ENCODE measurements at places on chromosomes 7 and 10.

- no peak for DNase-seq
These were observed 70.0 kb downstream of the CHRM2 start for GRCh38 chr7:136938476-136938875.

- no peak for DNase-seq
These were observed at the start of gene MYL10 for GRCh38 chr7:101629171-101629570. Gene MYL10 (minus strand): TSS chr7:101629296. CDS start chr7:101629118, 178 bp downstream.

GRCh38 chr7:47689558-47689957 lies 107.6 kb upstream of the TNS3 start:
- DNase-seq: no peak

DNA sequence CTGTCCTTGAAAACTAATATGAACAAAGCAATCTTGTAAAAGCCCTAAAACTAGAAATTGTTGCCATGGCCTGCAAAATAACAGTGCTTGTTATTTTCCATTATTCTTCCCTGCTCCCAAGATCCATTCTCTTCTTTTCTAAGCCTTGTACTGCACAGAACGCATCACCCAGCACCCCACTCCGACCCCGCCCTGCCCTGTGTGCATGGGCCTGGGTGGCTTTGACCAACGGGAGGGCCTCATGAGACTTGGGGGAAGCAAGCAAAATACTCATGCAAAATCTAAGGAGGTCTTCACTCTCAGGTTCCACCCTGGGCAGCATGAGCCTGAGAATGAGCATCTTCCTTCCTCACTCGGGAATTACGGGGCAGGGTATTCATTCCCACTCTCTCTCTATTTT lies 32.4 kb downstream of the NPY start:
- DNase-seq: no peak

DNA sequence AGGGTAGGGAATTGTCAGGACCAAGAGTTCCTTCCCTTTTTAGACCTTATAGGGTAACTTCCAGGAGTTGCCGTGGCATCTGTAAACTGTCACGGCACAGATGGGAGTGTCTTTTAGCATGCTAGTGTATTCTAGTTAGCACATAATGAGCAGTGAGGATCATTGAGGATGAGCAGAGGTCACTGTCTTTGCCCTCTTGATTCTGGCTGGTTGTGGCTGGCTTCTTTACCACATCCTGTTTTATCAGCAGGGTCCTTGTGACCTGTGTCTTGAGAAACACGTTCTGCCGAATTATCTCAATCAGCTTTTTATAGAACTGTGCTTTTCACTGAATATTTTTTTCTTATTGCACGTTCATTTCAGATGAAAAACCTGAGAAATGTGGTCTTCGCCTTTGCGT lies 41.5 kb downstream of the MINPP1 start:
- no peak for DNase-seq

GRCh38 chr7:8141070-8141469 lies 120.9 kb downstream of the ICA1 start:
- no peak for DNase-seq

GRCh38 chr10:47403446-47404318 lies 19.6 kb upstream of the ZNF488 start:
- DNase-seq: no peak

DNA sequence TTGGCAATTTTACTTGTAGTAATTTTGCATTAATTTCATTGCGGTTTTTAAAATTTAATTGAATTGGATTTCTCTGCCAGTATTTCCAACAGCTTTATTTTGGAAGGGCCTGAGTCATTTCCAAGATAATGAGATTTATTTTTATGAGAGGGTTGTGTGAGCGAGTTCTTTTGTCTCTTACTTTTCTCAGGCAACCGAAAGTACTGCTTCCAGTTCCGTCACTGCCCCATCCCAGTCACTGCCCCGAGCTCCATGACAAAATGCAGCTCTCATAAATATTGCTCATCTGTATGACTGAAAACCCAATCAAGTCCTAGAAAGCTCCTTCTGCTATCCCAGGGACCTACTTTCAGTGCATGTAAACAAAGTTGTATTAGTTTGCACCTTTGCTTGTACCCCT lies 468.4 kb upstream of the SEMA3D start:
- DNase-seq: no peak

GRCh38 chr7:121874298-121874697 lies 1.3 kb downstream of the PTPRZ1 start:
- DNase-seq: no peak

DNA sequence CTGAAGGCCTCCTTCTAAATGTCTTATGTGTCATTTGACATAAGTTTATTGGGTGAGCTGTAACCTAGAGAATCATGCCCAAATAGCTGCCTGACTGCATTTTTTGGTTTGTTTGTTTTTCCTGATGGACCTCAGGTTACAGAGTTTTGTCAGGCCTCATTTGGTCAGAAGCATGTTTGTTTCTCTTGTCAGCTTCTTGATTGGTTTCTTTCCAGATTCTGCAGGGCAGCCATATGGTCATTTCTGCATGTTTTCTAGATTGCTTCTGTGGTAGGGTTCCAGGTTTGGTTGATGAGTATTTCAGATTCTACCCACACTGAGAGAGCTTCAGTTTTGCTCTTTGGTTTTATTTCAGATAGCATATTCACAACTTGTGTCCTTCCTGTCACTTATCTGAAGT lies 28.0 kb downstream of the GLCCI1 start:
- no peak for DNase-seq

- DNase-seq: no peak
These were observed 174.5 kb downstream of the TPST1 start for GRCh38 chr7:66379542-66380160.

DNA sequence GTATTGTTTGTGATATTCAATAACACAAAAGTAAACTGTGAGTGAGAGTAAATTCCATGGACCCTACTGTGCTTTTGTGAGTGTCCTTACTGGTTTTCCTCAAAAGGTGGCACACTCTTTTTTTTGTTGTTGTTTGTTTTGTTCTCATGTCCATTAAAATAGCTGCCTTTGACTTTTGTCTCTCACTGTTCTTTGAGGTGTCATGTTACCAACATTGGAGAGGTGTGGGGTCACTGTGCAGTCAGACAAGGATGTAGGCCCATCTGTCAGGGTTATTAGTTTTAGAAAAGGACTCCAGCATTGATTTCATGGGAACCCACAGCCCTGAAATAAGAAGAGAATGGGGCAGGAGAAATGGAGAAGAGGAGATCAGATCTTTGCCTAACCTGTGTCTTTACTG lies 383.1 kb downstream of the SORCS3 start:
- no peak for DNase-seq

GRCh38 chr10:36344240-36345174 lies 702.4 kb upstream of the FZD8 start:
- DNase-seq: no peak

DNA sequence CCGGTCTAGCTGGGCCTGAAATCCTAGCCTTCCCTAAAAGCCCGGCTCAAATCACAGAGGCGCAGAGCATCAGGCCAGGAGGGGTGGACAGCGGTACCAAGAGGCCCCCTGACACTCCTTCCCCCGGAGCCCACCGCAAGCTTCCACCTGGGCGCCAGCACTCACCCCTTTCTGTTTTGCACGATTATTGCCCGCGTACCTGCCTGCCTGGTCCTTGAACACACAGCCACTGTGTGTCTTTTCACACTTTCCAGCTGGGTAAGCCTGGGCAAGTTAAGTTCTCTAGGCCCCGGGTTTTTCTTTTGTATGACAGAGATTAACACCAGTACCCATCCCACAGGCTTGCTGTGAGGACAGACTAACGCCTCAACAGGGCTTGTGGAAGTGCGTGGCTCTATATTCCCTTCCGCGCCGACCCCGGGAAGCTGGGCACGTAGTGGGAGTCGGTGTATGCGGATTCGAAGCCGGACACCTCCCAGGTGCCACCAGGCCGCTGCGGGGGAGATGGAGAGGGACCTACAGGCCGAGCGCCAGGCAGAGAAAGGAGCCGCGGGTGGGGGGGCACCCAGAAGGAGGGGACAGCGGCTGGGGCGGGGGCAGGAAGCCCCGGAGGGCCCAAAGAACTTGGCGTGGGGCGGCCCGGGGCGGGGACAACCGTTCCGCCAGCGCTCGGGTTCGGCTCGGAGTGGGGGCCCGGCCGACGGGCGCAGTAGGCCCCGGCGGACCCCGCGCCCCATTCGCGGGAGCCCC lies 792 bp downstream of the ZNF746 start:
- peak; percentile 38 for DNase-seq

DNA sequence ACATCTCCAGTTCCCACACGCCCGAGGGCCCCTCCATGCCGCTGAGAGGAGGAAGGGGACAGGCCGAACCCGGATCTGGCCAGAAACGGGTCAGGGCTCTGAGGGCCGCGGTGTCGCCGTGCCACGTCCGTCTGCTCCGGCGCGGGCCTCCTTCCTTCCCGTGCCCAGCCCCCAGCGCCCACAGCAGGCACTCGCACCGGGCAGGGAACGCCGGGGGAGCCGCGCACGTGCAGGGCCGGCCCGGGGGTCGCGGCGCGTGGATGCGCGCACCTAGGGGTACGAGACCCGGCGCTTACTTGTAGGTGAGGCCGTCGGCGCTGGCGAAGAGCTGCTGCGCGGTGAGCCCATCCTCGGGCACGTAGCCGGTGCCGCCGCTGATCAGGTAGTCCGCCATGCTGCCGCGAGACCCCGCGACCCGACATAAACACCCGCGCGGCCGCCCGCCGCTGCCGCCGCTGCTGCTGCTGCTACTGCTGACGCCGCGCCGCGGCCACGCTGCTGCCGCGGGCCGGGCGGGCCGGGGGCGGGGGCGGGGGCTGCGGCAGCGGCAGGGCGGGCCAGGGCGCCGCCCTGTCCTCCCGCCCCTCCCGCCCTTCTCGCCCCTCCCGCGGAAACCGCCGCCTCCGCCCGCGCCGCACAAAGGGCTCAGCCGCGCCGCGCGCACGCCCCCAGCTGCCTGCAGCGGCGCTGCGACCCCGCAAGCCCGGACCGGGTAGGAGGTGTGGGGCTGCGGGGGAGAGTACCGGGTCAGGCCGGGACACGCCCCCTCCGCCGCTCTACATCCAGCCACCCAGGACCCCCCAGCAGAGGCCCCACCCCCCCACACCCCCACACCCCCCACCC lies 4.1 kb downstream of the IMPDH1 start:
- DNase-seq: peak; percentile 77

DNA sequence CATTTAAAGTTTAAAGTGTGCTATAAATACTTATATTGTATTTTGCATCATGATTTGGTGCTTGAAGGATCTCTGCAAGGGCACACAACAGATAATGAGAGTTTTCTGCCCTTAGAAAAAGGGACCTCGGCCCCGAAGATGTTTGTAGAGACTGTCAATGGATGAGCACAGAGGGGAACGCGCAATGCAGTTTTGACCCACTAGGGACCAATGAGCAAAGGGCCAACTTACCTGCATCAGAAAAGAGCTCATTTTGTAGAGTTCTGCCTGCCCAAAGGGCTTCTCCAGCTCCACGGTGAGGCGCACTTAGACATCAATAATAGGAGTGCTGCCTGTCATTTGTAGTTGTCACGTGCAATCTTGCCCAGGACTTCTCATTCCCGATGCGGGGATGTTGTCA lies 91.1 kb downstream of the BUB3 start:
- DNase-seq: no peak

- DNase-seq: no peak
These were observed 63.7 kb downstream of the SP8 start for GRCh38 chr7:20722941-20723340.

DNA sequence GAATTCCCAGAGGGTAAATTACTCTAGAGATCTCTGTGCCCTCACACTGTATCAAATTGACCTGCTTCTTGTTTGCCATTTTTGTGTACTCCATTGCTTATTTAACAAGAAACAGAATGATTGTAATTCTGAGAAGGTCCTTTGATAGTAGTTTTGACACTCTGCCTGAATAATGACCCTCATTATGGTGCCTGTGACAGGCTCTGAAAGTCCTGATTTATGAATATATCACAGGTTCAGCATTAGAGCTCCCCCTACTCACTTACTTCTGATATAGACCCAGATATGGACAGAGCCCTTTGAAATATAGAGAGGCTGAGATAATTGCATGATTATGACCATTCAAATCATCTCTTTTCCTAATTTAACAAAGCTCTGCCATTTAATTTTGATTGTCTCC lies 465.2 kb downstream of the MDFIC start:
- no peak for DNase-seq

- DNase-seq: no peak
These were observed 130.6 kb upstream of the CAV2 start for GRCh38 chr7:116368965-116369364.

GRCh38 chr10:12121673-12122072 lies 7.8 kb upstream of the SEC61A2 start:
- DNase-seq: no peak

- DNase-seq: no peak
These were observed 83.5 kb upstream of the NPY start for GRCh38 chr7:24200407-24200966.

DNA sequence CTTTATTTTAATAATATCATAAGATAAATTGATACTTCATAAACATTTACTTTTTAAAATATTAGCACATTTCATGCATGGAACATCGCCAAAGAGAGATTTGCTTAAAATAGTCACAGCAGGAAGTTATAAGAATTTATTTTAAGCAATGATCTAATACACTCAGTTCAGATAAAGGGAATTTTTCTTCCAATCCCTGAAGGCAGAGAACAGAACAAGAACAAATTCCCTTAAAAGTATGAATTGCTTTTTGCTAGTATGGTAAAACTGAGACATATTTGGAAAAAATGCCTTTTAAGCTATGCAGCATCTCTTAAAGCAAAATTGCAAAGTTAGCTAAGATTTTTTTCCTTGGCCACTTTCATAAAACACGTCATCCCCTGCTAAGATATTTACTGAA lies 91.0 kb downstream of the SEMA3D start:
- no peak for DNase-seq

- DNase-seq: no peak
These were observed 77.9 kb downstream of the JCAD start for GRCh38 chr10:29981510-29981909.

- DNase-seq: peak; percentile 46
These were observed 95.5 kb downstream of the ZMYND11 start for GRCh38 chr10:230758-231157.

- no peak for DNase-seq
These were observed 219.5 kb upstream of the KCND2 start for GRCh38 chr7:120053390-120053961.

- no peak for DNase-seq
These were observed 904.3 kb downstream of the XPNPEP1 start for GRCh38 chr10:109019001-109019424.

DNA sequence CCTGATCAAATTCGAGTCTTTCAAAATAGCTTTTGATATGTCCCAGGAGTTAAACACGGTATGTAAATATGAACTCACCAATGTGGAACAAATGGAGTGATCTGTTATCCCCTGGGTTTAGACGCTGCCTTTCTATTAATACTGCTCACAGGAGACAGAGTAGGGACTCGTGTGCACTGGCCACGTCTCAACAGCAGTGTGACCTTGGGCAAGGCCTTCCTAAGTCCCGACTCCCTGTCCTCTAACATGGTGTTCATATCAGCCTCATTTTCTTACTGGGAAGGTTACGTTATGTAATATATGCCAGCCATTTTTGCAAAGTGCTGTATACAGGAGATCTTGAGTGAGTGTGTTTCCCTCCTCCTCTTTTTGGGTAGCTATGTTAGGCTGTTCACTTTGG lies 1.8 kb downstream of the WDR37 start:
- no peak for DNase-seq
